Trophoblast cell (in vitro differentiated cells and primary cell): ENCODE measurements at places on chromosomes 3 and 15.

DNA sequence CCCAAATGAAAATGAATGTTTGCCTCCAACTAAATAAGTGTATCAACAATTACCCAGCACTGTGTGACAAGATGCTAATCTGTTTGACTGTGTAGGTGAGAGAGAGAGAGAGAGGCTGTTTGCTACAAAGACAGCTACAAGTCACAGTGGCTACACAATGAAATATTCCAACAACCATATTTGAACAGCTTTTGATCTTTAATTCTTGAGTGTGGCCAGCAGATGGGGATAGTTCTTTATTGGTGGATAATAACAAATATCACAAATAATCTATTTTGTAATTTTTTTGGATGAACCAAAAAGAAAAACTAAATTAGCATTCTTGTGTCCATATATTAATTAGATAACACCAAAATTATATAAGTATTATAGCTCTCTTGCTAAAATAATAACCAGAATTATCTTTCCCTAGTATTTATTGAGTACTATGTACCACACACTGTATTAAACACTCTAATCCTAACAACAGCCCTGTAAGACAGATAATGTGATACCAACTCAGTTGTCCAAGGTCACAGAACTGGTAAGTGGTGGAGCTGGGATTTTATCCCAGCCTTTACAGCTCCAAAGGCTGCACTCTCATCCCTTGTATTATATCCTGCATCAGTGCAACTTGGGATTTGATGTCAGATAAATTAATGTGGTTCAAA lies 61.9 kb upstream of the C3orf80 start:
- no peak overlapping the region for H3K27ac ChIP-seq
- H3K27me3 ChIP-seq, result no peaks in the 10 kb centered on the region
- H3K36me3 ChIP-seq, result no peaks in the 10 kb centered on the region
- no peaks in the 10 kb centered on the region for H3K4me1 ChIP-seq
- H3K4me3 ChIP-seq, result no peak overlapping the region

- no peaks in the 10 kb centered on the region for H3K27me3 ChIP-seq
- H3K36me3 ChIP-seq, result no peaks in the 10 kb centered on the region
- no peaks in the 10 kb centered on the region for H3K4me1 ChIP-seq
- H3K4me3 ChIP-seq, result no peak overlapping the region
- H3K27ac ChIP-seq, result no peak overlapping the region
Measured at GRCh38 chr15:57321973-57322601, 54.2 kb upstream of the CGNL1 start.

DNA sequence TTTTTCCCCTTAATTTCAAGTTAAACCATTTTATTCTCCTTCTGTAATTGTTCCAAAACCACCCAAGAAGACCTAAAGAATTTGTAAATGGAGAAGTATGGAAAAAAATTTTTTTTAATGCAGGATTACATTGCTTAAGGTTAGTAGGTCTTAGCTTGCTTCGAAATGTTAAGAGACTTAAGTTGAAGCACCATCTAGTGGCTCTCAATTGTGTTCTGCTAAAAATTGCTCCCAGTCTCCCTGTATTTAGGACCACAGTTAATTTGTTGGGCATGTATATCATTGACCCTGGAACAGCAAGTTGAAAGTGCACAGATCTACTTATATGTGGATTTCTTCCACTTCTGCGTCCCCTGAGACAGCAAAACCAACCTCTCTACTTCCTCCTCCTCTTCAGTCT lies 32.4 kb downstream of the CD200R1L start:
- H3K4me1 ChIP-seq, result peaks cover 5% of the 10 kb centered on the region
- H3K27ac ChIP-seq, result no peak overlapping the region
- DNase-seq, result no peak
- no peaks in the 10 kb centered on the region for H3K36me3 ChIP-seq
- no peaks in the 10 kb centered on the region for H3K27me3 ChIP-seq

- H3K27ac ChIP-seq, result no peak overlapping the region
- no peaks in the 10 kb centered on the region for H3K36me3 ChIP-seq
- no peaks in the 10 kb centered on the region for H3K4me1 ChIP-seq
- H3K27me3 ChIP-seq, result no peaks in the 10 kb centered on the region
- no peak for DNase-seq
- H3K4me3 ChIP-seq, result no peak overlapping the region
Measured at GRCh38 chr15:91231703-91232102, 131.6 kb downstream of the SV2B start.

- H3K27me3 ChIP-seq, result no peaks in the 10 kb centered on the region
- no peaks in the 10 kb centered on the region for H3K36me3 ChIP-seq
- H3K27ac ChIP-seq, result no peak overlapping the region
Measured at GRCh38 chr15:61049028-61049427, 180.1 kb downstream of the RORA start.
